ENCODE measurements at places on chromosomes 11 and 22.

- no peak for DNase-seq
Measured at GRCh38 chr11:17230867-17231851, 23.4 kb upstream of the PIK3C2A start.

DNA sequence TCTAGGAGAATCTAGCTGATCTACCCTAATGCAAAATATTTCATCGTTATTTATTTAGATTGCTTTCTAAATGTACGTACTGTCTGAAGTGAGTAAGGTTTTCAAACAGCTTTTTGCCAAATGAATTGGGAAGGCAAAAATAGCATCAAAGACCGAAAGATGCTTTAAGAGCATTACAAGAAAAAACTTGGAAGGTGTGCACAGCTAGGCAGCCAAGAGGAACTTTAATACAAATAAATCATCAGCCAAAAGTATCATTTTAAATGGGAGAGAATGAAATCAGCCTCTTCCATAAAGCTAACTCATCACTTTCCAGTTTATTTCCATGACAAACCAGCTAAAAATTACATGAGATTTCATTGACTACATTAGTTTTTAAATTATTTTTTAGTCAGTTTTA is 30.2 kb upstream of the CFAP300 start:
- no peak for DNase-seq

- DNase-seq, result no peak
Measured at GRCh38 chr11:21177379-21177778, 508.0 kb downstream of the NELL1 start.

- DNase-seq, result no peak
Measured at GRCh38 chr22:33971561-33971961, 51.3 kb upstream of the LARGE1 start.

GRCh38 chr11:9302448-9302847 is 11.9 kb downstream of the TMEM41B start:
- no peak for DNase-seq
